Peyer's patch (tissue), 4 donors: ENCODE measurements at places on chromosomes 4 and X.

GRCh38 chrX:87583679-87584078 is 66.1 kb downstream of the KLHL4 start:
- DNase-seq = no peak

DNA sequence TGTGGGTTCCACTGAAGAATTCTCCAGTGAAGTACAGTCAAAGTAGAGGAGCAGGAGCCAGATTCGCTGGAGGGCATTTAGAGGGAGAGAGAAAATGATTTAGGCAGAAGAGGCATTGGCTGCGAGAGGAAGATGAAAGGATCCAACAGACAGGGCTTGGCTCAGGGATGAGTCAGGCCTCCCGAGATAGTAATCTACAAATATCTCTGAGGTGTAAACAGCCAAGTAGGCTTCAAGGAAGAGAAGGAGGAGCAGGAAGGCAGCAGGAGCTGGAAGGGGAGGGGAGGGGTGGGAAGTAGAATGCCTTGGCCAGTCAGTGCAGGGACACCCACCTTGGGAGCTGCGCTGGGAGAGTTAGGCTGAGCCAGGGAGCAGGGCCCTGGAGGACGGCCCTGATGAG is 55.5 kb downstream of the PJA1 start:
- no peak for DNase-seq

- DNase-seq = no peak
Observed at GRCh38 chrX:10851809-10852208, 231.4 kb upstream of the MID1 start.

GRCh38 chr4:176339936-176340761 is 20.4 kb downstream of the SPCS3 start:
- no peak for DNase-seq

GRCh38 chr4:105241451-105241850 is 94.8 kb downstream of the TET2 start:
- DNase-seq = no peak

GRCh38 chr4:80309294-80310004 is 26.1 kb upstream of the CFAP299 start:
- no peak for DNase-seq

GRCh38 chr4:78058591-78059523 is 1.7 kb downstream of the FRAS1 start:
- peak; percentile 65 for DNase-seq

DNA sequence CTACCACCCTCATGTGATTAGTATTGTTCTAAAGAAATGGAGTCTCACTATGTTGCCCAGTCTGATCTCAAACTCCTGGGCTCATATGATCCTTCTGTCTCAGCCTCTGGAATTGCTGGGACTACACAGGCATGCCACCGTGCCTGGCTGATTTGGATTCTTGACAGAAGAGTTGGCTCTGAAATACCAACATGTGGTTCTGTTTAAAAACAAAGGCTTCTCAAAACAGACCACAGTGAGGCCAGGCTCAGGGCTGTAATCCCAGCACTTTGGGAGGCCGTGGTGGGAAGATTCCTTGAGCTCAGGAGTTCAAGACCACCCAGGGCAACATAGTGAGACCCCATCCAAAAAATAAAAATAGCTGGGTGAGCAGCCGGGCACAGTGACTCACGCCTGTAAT is 126.7 kb downstream of the DHRSX start:
- DNase-seq = no peak

GRCh38 chr4:78002260-78002659 is 54.9 kb upstream of the FRAS1 start:
- DNase-seq = no peak

DNA sequence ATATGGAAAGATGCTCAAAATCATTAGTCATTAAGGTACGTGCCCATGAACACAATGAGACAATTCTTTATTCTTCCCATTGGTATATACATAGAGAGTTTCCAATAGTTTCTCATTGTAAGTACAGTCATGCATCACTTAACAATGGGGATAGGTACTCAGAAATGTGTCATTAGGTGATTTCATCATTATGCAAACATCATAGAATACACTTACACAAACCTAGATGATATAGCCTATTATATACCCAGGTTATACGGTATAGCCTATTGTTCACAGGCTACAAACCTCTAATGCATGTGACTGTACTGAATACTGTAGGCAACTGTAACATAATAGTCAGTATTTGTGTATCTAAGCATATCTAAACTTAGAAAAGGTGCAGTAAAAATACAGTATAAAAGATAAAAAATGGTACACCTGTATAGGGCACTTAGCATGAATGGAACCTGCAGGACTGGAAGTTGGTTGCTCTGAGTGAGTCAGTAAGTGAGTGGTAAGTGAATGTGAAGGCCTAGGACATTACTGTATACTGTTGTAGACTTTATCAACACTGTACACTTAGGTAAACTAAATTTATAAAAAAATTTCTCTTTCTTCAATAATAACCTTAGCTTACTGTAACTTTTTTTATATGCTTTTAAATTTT is 49.6 kb downstream of the KLHL13 start:
- DNase-seq = no peak

- no peak for DNase-seq
Observed at GRCh38 chr4:158786121-158786601, 17.3 kb downstream of the FNIP2 start.

- DNase-seq = no peak
Observed at GRCh38 chr4:187090401-187090800, 366.7 kb upstream of the FAT1 start.

GRCh38 chr4:115145393-115146160 is 32.2 kb upstream of the NDST4 start:
- DNase-seq = no peak

DNA sequence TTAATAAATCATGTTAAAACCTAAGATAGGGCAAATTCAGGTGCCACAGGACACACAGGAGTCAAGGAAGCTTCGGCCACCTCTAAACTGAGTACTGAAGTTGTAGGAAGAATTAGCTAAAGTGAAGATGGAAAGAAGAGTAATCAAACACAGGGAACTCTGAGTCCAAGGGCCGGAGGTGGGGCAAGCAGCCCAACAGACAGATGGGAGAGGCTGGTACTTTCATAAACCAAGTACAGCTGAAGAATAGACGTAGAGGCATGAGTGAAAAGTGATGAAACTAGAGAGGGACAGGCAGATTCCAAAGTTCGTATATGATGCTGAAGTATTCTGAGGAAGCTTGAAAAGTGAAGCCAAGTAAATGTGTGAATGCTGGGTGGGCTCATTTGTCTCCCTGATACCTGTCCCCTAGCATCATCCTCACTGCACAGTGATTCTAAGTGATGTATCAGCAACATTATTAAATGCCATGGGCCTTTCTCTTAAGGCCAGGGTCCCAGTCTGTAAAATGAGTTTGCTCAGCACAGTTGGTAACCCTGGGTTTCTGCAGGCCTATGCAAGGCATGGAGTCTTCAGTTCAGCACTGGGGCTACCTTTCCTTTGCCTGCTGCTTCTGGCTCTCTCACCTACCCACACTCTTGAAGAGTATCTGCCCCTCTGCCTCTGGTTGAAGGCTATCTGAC is 203.3 kb downstream of the NR3C2 start:
- peak; percentile 80 for DNase-seq

GRCh38 chr4:183455431-183456195 is 11.2 kb downstream of the CDKN2AIP start:
- no peak for DNase-seq

DNA sequence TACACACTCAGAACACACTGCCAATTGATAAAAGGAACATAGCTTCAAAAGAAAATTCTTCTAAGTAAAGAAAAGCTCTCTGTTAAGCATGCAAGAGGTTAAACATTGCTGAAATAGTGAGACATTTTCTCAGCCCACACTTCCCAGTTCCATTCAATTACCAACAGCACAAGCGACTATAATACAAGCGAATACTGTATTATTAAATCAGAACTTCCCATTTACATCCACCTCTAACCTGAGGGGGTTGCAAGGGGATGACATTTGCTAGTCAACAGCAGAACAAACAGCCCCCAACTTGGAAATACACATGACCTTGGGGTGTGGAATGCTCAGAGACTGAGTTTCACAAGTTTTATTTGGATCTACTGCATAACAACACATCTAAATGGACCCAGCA is 1.1 kb downstream of the FSTL5 start:
- no peak for DNase-seq

DNA sequence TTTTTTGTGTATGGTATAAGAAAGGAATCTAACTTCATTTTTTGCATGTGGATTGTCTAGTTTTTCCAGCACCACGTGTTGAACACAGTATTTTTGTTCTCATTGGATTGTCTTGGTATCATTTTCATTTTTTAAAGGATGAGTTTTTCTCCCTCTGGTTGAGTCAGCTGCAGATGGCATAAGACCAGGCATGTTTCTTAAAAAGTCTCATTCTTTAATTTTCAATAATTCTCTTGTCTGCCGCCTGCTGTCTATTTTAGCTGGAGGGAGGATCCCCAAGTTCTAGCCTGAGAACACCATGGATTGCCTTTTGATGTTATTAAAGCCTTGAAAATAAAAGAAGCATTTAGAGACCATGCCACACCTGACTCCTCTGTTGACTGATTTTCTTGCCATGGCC is 263.8 kb downstream of the ARHGAP24 start:
- DNase-seq = no peak

DNA sequence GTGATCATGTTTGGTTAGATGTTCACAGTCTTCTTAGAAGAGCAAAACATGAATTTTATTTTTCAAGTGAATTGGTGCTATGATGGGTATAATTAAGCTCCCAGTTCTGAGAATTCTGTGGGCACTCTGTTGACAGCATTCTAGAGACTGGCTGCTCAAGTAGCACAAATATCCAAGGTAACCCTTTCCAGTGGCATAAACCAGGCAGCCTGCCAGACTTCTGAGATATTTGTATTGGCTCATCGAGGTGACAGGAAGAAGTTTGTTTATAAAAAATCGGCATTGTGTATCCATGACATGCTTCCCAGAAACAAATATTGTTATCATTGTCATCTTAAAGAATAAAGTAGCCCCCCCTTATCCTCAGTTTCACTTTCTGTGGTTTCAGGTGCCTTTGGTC is 28.3 kb downstream of the LANCL3 start:
- DNase-seq = no peak

GRCh38 chr4:142719854-142720541 is 126.1 kb downstream of the INPP4B start:
- no peak for DNase-seq

DNA sequence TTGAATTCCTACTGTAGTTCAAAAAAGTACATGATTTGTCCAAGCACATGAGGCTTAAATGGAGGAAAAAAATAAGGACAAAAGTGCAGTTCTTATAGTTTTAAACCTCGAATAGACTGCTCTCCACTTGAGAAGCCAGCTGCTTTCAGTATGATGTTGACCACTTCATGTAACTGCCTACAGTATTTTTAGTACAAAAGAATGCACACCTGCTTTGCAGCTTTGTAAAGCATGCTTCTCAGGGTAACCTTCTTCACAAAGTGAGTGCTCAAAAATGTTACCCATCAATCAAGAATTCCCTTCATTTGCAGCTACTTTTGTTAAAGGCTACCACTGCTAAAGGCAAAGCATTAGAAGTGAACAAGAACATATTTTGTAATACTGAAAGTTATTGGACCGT is 83.4 kb upstream of the FAM47B start:
- no peak for DNase-seq

GRCh38 chrX:132216283-132216682 is 3.0 kb downstream of the RAP2C start:
- DNase-seq = no peak

DNA sequence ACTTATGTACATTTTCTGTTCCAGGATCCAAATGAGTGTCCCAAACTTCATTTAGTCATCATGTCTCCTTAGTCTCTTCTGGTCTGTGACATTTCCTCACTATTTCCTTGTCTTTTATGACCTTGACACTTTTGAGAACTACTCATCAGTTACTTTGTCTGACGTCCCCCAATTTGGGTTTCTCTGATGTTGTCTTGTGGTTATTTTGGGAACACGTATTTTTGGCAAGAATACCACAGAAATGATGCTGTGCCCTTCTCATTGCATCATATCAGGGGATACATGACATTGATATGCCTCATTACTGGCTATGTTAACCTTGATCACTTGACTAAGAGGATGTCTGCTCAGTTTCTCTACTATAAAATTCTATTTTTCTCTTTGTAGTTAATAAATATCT is 308.8 kb downstream of the ZNF674 start:
- DNase-seq = no peak

DNA sequence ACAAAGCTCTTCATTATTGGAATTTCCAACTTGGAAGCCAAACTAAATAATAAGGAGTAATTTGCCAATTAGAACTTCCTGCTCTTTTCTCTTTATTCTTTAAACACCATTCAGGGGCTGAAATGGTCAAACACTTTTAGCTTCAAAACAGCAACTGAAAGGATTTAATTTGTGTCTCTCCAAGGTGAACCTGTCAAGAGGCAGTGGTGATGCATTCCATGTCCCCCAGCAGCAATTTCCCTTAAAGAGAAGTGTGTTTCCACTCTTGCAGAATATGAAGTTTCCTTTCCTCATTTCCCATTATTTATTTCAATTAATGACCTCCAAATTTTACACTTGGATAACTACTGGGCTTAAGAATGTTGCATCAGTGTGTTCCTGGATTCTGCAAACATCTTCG is 156.0 kb downstream of the COL25A1 start:
- DNase-seq = no peak

DNA sequence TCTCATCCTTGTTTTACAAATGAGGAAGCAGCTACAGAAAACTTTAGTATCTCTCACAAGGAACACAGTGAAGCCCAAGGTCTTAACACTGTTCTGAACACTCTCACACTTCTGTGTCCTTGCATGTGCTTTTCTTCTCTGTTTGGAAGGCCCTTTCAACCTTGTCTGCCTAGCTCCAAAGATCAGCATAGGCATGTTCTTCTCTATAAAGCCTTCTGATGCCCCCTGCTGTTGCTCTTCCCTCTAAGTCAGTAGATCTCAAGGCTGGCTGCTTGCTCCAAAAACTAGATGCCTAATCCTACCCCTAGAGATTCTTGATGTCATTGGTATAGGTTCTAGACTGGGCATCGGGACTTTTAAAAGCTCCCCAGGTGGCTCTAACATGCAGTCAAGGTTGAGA is 5.9 kb downstream of the APOO start:
- peak; percentile 74 for DNase-seq

DNA sequence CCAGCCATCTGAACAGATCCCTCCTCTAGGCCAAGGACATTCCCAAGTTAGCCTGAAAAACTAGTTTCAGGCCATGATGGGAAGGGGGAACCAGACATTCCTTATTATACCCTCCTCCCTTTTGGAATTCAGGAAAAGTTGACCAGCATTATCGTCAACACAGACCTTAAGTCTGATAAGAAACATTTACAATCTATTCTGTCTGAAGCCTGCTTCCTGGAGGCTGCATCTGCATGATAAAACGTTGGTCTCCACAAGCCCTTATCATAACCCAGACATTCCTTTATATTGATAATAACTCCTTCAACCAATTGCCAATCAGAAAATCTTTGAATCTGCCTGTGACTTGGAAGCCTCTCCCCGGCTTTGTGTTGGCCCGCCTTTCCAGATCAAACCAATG is 44.3 kb downstream of the EFHC2 start:
- no peak for DNase-seq

DNA sequence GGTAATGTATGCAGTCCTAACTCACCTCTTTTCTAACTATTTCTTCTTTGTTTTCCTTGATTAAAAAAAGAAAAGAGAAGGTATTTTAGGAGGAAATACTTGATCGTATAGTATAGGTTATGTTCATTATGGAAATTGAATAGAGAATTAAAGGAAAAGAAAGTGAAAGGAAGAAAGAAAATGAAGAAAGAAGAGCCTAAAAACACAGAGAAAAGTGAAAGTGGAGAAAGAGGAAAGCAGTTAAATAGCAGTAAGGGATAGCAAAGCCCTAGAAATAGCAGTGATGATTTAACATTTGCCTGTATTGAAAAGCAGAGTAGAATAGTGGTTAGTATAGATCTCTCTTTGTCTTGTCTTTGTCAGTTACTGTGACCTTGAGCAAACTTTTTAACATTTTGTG is 37.0 kb downstream of the MRPL1 start:
- DNase-seq = no peak
